Left ventricle myocardium inferior (tissue), 1 donor: ENCODE measurements at places on chromosomes 12 and 14. TPM values are rescaled to one million over a fixed set of nuclear protein-coding genes. Genes with fewer than 3 reads are reported as not detected.
A peak's percentile ranks its signal among the peaks of the same experiment; 100 is the strongest.

BICDL1 gene
- total RNA-seq, result 0.08 TPM

GRCh38 chr12:14928931-14929330 is 9.4 kb downstream of the ERP27 start:
- H3K36me3 ChIP-seq, result no peaks in the 10 kb centered on the region
- DNase-seq, result no peak
- no peak overlapping the region for H3K4me3 ChIP-seq
- peak overlapping the region; percentile 23 for H3K27ac ChIP-seq
- H3K4me1 ChIP-seq, result peaks cover 18% of the 10 kb centered on the region

GRCh38 chr14:79196216-79196615 is 1015.1 kb downstream of the DIO2 start:
- no peaks in the 10 kb centered on the region for H3K36me3 ChIP-seq
- H3K4me3 ChIP-seq, result no peak overlapping the region
- DNase-seq, result no peak
- no peaks in the 10 kb centered on the region for H3K27me3 ChIP-seq

DNA sequence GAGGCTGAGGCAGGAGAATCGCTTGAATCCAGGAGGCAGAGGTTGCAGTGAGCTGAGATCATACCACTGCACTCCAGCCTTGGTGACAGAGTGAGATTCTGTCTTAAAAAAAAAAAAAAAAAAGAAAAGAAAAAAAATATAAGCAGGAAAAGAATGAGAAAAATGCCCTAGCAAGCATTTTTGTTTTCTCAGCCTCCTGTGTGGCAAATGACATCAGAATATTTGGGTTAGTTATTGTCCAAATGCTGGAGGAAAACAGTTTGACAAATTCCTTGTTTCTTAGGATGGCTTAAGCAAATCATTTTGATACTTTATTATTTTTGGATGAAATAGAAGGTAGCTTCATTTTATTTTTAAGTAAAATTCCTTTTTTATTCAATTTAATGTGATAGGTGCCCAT is 7.5 kb upstream of the PTPRR start:
- no peaks in the 10 kb centered on the region for H3K27me3 ChIP-seq
- no peak overlapping the region for H3K4me3 ChIP-seq
- H3K27ac ChIP-seq, result no peak overlapping the region
- H3K36me3 ChIP-seq, result no peaks in the 10 kb centered on the region
- H3K4me1 ChIP-seq, result no peaks in the 10 kb centered on the region

- no peak for DNase-seq
- no peak overlapping the region for H3K4me3 ChIP-seq
- H3K27ac ChIP-seq, result no peak overlapping the region
- no peaks in the 10 kb centered on the region for H3K36me3 ChIP-seq
These were observed 24.0 kb upstream of the TMED10 start for GRCh38 chr14:75200451-75200850.

GRCh38 chr14:103058164-103059055 is 1.1 kb upstream of the CDC42BPB start:
- peaks cover 61% of the 10 kb centered on the region for H3K4me1 ChIP-seq
- H3K27me3 ChIP-seq, result no peaks in the 10 kb centered on the region
- no peaks in the 10 kb centered on the region for H3K36me3 ChIP-seq

- no peaks in the 10 kb centered on the region for H3K4me1 ChIP-seq
- H3K36me3 ChIP-seq, result no peaks in the 10 kb centered on the region
- H3K4me3 ChIP-seq, result no peak overlapping the region
- DNase-seq, result no peak
- no peak overlapping the region for H3K27ac ChIP-seq
These were observed 26.3 kb downstream of the CMA1 start for GRCh38 chr14:24481622-24482324.

DNA sequence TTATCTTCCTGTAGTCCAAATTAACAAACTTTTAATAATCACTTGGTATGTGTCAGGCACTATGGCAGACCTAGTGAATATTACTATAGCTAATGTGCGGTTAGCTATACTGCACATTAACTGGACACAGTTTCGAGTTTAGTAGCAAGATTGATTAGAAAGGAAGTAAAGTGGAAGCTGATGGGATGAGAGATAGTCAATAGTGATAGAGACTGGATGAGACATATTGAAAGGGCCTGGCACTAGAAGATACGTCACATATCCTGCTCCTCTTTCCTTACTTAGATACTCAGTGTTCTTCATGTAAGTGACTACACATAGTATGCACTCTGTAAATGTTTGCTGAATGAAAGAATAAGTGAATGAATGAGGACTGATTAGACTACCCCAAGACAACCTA is 5.5 kb downstream of the TBK1 start:
- H3K36me3 ChIP-seq, result peaks cover 26% of the 10 kb centered on the region
- no peak for DNase-seq
- H3K27me3 ChIP-seq, result no peaks in the 10 kb centered on the region
- H3K27ac ChIP-seq, result peak overlapping the region; percentile 25
- no peak overlapping the region for H3K4me3 ChIP-seq
- peaks cover 61% of the 10 kb centered on the region for H3K4me1 ChIP-seq

GPRC5D gene
- not detected for total RNA-seq

- H3K4me1 ChIP-seq, result no peaks in the 10 kb centered on the region
- no peak overlapping the region for H3K4me3 ChIP-seq
- DNase-seq, result no peak
- H3K36me3 ChIP-seq, result no peaks in the 10 kb centered on the region
These were observed 279.9 kb downstream of the GRIN2B start for GRCh38 chr12:13701502-13701901.

GAPDH gene
- 4,161 TPM for total RNA-seq

DNA sequence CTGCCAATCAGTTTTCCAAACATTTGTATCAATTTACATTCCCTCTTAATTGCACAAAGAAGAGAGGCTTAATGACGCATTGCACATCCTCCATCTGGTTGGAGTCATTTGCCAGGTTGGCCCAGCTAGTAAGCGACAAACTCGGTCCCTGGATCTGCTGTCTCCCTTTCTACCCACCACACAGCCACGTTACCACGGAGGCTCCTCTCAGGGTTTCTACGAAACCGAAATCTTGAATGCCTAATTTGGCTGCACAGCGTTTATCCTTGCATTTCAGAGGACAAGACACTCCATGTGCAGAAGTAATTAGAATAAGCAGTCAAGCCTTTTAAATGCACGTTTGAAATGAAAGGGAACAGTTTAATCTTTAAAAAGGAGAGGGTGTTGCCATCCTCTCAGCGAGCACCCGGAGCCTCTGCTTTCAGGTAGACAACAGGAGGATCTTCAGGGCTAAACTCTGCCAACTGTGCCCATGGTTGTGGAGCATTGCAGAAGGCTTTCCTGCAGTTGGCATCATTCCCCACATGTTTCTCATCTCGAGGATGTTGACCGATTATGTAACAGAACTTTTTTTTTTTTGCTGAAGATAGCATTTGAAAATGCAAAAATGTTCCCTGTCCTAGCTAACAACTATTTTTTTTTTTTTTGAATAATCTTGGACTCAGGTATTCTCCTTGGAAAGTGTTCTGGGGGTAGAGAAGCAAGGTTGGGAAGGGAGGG is 37.8 kb downstream of the SLC24A4 start:
- DNase-seq, result no peak
- H3K4me3 ChIP-seq, result no peak overlapping the region
- H3K36me3 ChIP-seq, result no peaks in the 10 kb centered on the region

- H3K4me1 ChIP-seq, result peaks cover 62% of the 10 kb centered on the region
- peak overlapping the region; percentile 89 for H3K4me3 ChIP-seq
- no peaks in the 10 kb centered on the region for H3K27me3 ChIP-seq
- H3K36me3 ChIP-seq, result peaks cover 14% of the 10 kb centered on the region
These were observed 499 bp downstream of the DGLUCY start for GRCh38 chr14:91114079-91115065.

PARPBP gene
- total RNA-seq, result 0.33 TPM

DNA sequence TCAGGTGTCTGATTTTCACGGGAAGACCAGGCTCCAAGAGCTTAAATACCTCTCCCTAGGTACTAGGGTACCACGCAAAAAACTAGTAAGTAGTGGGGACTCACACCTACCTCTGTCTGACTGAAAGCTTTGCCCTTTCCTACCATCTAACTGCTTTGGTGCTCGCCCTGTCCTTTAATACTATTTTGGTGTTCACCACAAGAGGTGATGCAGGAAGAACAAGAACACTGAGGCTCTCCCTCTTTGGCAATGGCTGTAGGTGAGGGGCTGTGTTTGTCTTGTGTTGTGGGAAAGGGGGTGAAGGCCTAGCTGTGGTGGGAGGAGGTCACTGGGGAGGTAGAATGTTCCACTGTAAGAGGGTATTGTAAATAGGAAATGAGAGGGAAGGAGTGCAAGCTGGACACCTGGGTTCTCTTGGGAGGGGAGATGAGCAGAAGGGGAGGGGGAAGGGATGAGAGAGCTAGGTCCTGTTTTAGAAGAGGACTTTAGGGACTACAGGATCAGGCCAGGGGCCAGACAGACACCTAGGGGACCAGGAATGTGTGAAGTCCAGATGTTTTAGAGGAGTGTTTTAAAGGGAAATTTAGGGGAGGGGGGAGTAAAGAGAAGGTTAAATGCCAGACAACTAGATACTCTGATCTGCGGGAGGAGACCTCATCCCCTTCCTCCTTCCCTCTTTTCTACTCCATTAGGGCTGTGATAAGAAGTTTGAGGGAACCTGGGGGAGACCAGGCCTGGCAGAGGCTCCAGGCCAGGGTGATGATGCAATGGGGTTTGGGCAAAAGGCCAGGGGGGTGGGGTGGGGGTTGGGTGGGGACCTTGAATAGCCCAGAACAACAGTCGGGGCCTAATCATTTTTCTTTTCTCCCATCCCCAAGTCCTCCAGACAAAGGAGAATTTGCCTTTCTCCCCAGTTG is 2.1 kb downstream of the ITGA5 start:
- H3K4me3 ChIP-seq, result peak overlapping the region; percentile 76
- peak overlapping the region; percentile 89 for H3K27ac ChIP-seq
- no peaks in the 10 kb centered on the region for H3K27me3 ChIP-seq
- H3K36me3 ChIP-seq, result no peaks in the 10 kb centered on the region
- no peak for DNase-seq

GRCh38 chr12:118448341-118448740 is 72.0 kb downstream of the SUDS3 start:
- H3K27ac ChIP-seq, result no peak overlapping the region
- no peaks in the 10 kb centered on the region for H3K36me3 ChIP-seq
- peak; percentile 17 for DNase-seq
- H3K4me3 ChIP-seq, result no peak overlapping the region
- no peaks in the 10 kb centered on the region for H3K4me1 ChIP-seq
- H3K27me3 ChIP-seq, result peaks cover 19% of the 10 kb centered on the region

- H3K36me3 ChIP-seq, result no peaks in the 10 kb centered on the region
- H3K4me3 ChIP-seq, result no peak overlapping the region
- H3K4me1 ChIP-seq, result no peaks in the 10 kb centered on the region
These were observed 28.9 kb downstream of the SLC25A21 start for GRCh38 chr14:37143475-37143874.

KRT6C gene
- total RNA-seq, result not detected

GRCh38 chr12:118188690-118189371 is 52.9 kb downstream of the PEBP1 start:
- DNase-seq, result peak; percentile 38
- peaks cover 5% of the 10 kb centered on the region for H3K36me3 ChIP-seq
- H3K4me3 ChIP-seq, result peak overlapping the region; percentile 68

DNA sequence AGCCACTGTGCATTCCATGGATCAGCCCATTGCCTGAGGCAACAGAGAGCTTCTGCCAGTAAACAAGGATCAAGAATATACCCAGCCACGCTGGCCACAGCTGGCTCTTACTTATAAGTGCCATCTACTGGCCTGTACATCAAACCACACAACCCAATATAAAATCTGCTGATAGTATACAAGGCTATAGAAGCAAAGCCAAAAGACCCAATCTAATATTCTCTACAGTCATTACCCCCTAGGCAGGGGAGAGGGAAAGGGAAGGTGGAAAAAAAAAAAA is 4.4 kb upstream of the FAM186B start:
- H3K27me3 ChIP-seq, result no peaks in the 10 kb centered on the region
- no peaks in the 10 kb centered on the region for H3K36me3 ChIP-seq
- no peak overlapping the region for H3K27ac ChIP-seq

- H3K4me1 ChIP-seq, result no peaks in the 10 kb centered on the region
- no peaks in the 10 kb centered on the region for H3K36me3 ChIP-seq
- H3K27me3 ChIP-seq, result peaks cover 16% of the 10 kb centered on the region
- DNase-seq, result no peak
- H3K27ac ChIP-seq, result no peak overlapping the region
These were observed 64.8 kb upstream of the PSMC1 start for GRCh38 chr14:90191585-90191984.

- no peaks in the 10 kb centered on the region for H3K36me3 ChIP-seq
- H3K27ac ChIP-seq, result no peak overlapping the region
- no peak overlapping the region for H3K4me3 ChIP-seq
- DNase-seq, result no peak
- H3K27me3 ChIP-seq, result peaks cover 9% of the 10 kb centered on the region
These were observed 232.2 kb downstream of the EMP1 start for GRCh38 chr12:13428538-13429265.

DNA sequence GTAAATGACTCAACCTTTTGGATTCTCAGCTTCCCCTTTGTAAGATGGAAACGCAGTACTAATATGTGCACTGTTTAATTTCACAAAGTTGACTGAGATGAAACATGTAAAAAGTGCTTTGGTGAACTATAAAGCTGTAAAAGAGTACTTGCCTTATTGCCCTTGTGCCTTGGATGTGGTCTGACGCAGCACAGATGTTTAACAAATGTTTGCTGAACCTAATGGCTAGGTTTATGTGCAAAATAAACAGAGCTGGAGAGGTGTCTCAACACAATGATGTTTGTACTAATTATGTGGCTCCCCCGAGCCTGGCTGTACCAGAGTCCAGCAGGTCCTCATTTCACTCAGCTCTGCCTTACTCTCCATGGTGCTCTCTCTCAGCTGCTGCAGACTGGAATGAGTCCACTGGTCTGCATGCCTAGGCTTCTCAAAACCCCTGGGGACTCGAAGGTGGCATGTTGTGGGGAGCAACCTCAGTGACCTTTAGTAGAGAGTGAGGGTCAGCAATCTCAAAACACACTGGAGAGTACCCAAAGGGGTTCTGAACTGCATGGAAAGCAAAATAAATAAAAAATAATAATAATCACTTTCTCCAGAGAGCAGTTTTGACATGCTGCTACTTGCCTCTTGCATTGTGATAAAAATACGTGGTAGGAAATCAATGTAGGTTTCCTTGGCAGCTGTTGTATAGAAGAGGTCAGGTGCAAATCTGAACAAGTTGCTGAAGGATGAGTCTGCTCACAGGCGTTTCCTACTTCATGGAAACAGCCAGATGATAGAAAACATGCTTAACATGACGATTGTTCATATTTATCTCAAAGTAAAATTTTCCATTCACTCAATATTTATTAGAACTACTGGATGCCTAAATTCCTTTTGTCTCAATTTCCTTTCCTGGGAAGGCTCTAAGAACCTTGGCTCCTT is 8.5 kb upstream of the AMIGO2 start:
- no peaks in the 10 kb centered on the region for H3K27me3 ChIP-seq
- H3K36me3 ChIP-seq, result no peaks in the 10 kb centered on the region
- H3K4me3 ChIP-seq, result no peak overlapping the region
- H3K4me1 ChIP-seq, result peaks cover 37% of the 10 kb centered on the region
- no peak overlapping the region for H3K27ac ChIP-seq

DNA sequence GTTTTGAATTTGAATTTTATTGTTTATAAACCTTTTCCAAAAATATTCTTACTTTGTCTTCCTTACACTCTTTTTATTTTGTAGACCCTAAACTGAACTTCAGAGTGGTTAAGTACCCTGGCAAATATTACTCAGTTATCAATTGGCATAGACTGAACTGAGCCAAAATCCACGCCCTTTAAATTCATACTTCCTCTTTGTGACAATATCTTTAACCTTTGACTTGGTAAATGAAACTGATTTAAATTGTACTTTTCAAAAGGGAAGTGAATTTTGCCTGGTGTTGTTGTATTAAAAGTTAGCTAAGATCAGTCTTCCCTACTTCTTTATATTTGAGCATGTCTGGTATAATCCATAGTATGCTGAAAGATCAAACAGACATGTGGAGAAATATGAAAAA is 184.3 kb upstream of the USP15 start:
- no peaks in the 10 kb centered on the region for H3K4me1 ChIP-seq
- DNase-seq, result no peak
- H3K27me3 ChIP-seq, result no peaks in the 10 kb centered on the region
- no peaks in the 10 kb centered on the region for H3K36me3 ChIP-seq
- no peak overlapping the region for H3K27ac ChIP-seq
- no peak overlapping the region for H3K4me3 ChIP-seq
